ENCODE measurements at places on chromosomes 11 and 22.

DNA sequence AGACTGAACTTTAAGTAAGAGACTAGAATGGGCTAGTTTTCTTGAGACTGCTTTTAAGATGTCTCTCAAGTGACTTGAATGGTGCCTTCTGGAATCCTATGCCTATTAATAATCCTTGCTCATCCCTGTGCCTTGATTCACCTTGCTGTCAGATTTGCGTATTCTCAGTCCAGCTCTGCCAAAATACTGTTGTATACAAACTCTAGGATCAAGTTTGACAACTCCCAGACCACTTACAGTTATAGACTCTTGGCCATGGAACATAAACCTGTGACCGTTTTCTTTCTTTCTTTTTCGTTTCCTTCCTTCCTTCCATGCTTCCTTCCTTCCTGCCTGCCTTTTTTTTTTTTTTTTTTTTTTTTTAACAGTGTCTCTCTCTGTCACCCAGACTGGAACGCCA lies 2390.9 kb upstream of the RAG2 start:
- no peak for DNase-seq

DNA sequence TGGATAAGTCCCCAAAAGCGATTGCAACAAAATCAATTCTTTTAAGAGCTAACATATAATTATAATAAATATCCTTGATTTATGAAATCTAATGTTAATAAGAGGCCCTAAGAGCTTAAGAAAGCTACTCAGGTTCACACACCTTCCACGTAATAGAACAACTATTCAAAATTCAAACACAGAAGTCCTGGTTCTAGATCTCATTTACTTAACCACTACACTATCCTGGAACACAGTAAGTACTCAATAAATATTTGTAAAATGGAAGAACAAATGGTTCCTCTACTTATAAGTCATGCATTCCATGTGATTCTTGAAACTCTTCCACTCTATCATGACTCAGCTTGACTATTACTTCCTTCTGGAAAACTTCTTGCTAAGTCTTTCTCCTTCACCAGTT lies 268.2 kb downstream of the FAM181B start:
- no peak for DNase-seq

- no peak for DNase-seq
These were observed 1.3 kb downstream of the SCARF2 start for GRCh38 chr22:20436307-20436767.

- DNase-seq, result no peak
These were observed 500.7 kb downstream of the LRRC4C start for GRCh38 chr11:40958707-40959106.

DNA sequence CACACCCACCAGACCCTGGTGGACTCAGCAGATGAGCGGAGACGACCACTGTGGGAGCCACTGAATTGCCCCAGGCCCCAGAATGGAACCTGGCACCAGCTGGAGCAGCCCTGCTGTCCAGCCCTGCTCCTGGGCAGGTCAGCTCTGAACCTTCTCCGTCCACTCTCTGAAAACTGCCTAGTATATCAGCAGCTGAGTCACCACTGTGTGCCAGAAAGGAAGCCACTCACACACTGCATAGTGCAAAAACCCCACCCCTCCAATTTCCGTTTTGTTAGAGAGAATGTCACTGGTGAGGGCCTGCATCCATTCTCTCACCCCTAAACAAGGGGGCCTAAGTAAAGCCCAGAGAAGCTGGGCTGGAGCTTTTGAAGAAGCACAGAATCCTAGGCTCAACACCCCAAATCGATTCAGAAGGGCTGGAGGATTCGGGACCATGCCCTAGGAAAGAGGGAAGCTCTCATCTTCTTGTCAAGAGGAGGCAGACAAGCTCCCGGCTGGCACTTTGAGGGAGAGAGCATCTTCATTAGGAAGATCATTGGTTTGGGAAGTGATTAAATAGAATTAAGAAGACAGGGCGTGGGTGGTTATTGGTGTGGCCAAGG lies 44.5 kb downstream of the GALNT18 start:
- no peak for DNase-seq

DNA sequence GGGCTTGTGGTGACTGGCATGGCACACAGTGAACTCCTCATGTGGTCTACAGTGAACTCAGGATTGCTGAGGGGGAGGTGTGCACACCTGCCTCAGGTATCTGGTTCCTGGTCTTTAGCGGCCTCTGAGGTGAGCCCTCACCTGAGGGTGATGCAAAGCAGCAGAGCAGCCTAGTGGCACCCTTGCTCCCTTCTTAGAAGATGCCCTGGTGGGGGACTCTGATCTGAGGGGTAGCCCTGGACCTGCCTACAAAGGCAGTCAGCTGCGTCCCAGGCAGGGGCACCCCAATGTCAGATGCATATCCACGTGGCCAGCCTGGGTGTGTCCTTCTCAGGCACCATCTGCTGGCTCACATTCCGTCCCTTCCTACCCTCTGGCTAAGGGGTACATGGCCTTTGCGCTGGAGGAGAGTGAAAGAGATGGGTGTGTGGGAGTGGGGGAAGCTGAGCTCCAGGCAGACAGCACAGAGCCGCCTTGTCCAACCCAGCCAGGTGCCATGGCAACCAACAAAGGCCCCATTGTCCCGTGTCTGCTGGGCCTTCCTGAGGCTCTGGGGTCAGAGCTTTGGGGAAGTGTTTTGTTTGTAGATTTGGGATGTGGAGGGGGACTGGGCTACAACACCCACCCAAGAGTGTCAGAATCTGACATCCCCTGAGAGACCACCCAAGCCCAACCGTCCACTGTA lies 5.8 kb downstream of the PLEKHB1 start:
- DNase-seq, result no peak

- no peak for DNase-seq
These were observed 103.3 kb upstream of the TOP3B start for GRCh38 chr22:22085702-22086500.

GRCh38 chr22:19688301-19689290 lies 25.7 kb upstream of the SEPTIN5 start:
- DNase-seq, result no peak

GRCh38 chr11:30435488-30435887 lies 112.6 kb downstream of the ARL14EP start:
- DNase-seq, result no peak

GRCh38 chr22:36611241-36611976 lies 82.4 kb upstream of the EIF3D start:
- DNase-seq, result no peak

- no peak for DNase-seq
These were observed 41.6 kb upstream of the MPEG1 start for GRCh38 chr11:59254286-59254685.

DNA sequence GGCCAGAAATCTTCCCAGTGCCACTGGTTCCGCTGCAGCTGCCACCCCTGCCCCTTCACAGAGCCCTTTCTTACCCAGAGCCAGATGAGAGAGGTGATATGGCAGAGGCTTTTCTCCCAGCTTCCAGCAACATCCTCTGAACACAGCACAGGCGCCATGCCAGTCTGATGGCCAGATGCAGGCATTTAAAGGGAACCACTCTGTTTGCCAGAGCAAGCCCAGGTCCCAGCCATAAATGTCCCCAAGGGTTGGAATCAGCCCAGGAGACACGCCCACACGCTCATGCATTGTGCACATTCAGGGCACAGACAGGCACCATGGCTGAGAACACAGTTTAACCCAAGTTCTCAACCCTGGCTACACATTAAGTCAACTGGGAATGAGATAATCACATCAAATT lies 114.3 kb upstream of the CSNK2A3 start:
- no peak for DNase-seq

GRCh38 chr11:88344869-88345268 lies 7.3 kb upstream of the CTSC start:
- no peak for DNase-seq

DNA sequence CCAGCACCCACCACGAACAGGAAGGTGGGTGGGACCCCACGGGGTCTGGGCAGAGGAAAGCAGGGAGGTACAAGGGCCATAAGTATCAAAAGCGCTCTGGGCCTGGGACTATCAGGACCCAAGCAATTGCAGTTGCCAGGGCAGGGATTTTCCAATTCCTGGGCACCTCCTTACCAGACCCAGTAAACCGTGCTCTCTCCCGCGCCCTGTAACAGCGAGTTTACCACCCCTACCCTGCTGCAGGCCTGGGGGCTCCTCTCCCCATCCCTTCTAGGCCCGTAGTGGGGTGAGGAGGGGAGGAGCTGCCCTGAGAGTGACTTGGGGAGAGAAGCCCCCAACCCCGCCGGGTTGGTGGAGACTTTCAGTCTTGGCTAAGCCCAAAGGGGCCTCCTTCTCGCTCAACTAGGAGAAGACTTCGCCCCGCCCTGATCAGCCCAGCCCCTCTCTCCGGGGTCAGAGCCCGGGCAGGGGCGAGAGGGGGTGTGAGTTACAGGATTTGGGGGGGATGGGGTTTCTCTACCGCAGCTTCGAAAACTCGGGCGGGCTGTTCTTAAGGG lies 5.4 kb downstream of the PAX6 start:
- no peak for DNase-seq

DNA sequence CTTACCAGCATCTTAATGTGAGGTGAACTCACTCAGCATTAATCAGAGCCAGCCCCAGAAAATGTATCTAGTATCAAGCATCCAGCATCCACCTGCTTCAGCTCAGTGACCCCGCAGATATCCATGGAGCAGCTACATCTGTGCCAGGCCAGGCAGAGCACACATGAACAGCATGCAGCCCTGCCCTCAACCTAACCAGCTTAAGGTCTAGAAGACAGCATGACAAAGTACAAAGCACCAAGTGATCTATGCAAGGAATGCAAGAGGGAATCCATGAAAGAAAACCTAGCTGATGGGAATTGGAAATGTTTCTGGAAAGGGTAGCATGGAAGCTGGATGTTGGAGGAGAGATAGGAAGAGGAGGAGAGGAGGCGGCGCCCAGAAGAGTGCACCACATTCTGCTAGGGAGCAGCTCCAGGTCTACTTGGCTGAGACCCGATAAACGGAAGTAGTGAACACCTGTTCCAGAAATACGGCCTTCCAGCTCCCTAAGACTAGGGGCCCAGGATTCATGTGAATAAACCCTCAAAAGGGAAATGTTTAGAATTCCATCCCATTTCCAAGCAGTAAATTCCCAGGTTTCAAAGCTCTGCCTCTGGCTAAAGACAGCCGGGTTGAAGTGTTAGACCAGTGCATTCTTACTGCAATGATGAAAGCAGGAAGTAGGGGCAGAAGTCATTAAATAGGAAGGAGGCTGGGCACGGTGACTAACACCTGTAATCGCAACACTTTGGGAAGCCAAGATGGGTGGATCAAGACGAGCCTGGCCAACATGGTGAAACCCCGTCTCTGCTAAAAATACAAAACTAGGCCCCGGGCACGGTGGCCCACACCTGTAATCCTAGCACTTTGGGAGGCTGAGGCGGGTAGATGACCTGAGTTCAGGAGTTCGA lies 23.5 kb upstream of the L3MBTL2 start:
- DNase-seq, result no peak

GRCh38 chr11:44941259-44942021 lies 9.2 kb downstream of the TP53I11 start:
- DNase-seq, result no peak

DNA sequence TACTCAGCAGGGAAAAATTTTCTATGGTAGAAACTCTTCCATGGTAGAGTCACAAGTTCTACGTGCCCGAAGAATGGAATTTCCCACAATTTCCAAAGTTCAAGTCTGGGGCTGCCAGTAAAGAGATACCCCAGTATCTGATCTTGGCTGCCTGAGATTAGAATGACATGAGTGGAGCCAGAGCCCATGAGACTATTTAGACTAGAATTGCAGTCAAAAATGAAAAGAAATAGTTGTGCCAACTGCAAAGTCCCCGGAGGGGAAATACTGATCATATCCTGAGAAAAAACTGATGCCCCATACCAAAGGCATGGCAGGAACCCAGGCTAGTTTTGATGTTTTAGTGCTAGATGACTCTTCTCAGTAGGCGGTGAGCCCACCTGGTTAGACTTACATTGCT lies 11.2 kb downstream of the MAJIN start:
- no peak for DNase-seq

- DNase-seq, result no peak
These were observed 16.4 kb downstream of the FNBP4 start for GRCh38 chr11:47750725-47751124.

- no peak for DNase-seq
These were observed 164.2 kb upstream of the B3GAT1 start for GRCh38 chr11:134576286-134576685.

GRCh38 chr11:98296091-98296880 lies 724.5 kb upstream of the CNTN5 start:
- no peak for DNase-seq

DNA sequence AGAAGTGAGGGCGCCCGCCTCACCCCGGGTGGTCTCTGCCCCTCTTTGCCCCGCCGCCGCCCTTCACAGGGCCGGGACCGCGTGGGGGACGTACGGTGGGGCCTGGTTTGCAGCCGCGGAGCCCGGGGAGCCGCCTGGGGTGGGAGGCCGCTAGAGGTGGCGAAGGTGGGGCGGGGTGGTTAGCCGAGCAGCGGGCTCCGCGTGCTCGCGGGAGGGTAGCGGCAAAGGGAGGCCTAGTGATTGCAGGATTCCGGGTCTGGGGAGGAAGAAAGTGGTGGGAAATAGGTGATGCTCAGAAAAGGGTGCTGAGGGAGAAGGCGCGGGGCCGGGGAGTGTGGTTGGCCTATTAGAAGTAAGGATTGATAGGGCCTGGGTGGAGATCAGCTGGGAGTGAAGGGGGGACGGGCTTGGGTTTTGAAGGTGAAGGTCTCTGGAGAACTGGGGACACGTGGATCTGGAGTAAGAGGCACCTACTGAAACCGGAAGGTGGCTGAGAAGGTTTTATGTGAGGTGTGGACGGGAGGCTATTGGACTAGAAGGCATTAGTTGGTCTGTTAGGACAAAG lies 571 bp downstream of the FAR1 start:
- peak; percentile 75 for DNase-seq

DNA sequence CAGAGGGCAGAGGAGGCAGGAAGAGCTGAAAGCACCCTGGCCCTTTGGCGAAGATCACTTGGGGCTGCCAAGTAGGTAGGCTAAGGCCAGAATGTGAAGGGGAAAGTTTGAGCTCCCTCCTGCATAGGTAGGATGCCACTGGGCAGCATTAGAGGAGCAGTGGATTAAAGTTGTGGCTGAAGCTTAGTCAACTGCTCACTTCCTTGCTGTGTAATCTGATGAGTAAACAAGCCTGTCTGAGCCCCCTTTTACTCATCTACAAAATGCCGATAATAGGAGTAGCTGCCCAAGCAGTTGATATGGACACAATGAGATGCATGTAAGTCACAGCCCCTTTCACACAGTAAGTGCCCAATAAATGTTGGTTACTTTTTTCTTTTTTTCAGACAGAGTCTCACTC lies 216.4 kb downstream of the MN1 start:
- no peak for DNase-seq
